ENCODE measurements at places on chromosomes 11 and 22.
A peak's percentile ranks its signal among the peaks of the same experiment; 100 is the strongest.

- no peak for DNase-seq
Observed at GRCh38 chr11:35237351-35237750, 98.4 kb downstream of the CD44 start.

DNA sequence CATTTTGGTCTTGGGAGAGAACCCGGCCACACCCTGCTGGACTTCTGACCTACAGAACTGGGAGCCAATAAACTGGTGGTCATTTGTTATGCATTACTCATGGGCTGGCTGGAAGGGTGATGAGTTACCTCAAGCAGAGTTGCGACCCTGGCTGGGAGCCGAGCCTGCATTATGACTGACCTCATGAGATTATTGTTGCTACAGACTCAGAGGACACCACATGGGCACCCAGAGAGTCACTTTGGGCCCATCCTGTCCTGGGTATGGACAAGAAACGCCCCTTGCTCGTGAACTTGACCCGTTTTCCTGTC lies 531.7 kb downstream of the TBC1D22A start:
- DNase-seq = no peak

DNA sequence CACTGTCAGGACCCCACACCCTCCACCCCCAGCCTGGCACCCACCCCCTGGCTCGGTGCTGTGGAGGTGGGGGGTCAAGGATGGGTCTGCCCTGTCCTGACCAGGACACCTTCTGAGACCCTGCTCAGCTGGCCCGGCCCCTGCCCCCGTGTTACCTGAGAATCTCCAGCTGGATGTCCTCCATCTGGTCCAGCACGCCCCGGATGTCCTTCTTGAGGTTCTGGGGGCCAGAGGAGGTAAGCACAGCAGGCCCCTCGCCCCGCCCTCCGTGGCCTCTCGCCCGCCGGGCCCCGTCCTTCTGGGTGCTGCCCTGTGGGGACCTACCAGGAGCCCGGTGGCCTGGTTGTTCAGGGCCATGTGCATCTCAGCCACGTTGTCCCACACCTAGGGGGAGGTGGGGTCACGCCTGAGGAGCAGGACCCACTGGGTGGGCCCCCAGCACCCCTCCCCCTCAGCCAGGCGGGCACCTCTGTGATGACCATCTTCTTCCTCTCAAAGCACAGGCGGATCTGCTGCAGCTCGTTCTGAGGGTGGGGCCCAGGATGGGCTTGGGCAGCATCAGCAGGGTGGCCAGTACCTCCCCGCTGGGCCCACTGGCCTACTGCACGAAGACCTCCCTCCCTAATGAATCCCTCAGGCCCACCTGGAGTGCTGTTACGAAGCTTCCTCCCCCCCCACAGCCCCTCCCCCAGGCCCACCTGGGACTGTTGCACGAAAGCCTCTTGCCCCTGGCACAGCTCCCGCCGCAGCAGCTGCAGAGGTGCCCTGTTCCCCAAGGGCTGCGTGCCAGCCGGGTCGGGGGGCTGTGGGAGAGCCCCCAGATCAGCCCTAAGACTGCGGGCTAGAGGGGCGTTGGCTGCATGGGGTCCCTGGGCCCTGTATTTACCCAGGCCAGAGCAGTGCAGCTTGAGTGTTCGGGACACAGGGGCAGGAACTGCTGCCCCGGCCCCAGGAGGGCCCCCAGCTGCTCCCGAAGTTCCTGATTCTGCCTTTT lies 1.3 kb downstream of the CCDC188 start:
- no peak for DNase-seq

DNA sequence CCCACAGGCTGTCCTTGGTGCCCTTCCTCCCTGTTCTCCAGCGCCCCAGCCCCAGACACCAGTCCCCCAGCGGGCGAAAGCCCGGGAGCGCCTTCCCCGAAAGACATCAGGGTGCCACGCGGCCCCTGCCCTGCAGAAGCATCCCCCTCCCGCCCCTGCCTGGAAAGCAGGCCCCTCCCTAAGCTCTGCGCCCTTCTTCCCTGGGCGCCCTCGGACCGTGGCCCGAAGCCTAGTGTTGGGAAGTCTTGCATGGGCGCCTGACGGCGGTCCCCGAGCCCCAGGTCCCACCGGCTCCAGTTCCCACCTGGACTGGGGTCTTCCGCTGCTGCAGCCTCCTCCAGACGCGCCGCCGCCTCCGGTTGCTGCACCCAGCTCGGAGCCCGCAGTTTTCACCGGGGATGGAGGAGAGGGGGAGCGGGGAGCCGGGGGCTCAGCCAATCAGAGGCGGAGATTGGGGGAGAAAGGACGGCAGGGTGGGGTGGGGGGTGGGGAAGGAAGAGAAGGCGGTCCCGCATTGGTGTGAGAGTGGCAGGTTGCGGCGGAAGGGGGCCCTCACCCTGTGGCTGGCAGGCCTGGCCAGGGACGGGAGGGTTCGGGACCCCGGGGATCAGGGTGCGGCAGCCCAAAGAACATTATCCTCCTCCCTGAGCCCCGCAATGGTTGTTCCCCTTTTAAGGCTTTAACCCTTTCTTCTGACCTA lies at the start of gene THY1:
Gene THY1 (minus strand): TSS at position 364 of the 700 bp plus-strand sequence. CDS start 2,267 bp downstream, outside the sequence.
- no peak for DNase-seq

GRCh38 chr22:32244547-32244946 lies 10.6 kb downstream of the SLC5A4 start:
- no peak for DNase-seq

DNA sequence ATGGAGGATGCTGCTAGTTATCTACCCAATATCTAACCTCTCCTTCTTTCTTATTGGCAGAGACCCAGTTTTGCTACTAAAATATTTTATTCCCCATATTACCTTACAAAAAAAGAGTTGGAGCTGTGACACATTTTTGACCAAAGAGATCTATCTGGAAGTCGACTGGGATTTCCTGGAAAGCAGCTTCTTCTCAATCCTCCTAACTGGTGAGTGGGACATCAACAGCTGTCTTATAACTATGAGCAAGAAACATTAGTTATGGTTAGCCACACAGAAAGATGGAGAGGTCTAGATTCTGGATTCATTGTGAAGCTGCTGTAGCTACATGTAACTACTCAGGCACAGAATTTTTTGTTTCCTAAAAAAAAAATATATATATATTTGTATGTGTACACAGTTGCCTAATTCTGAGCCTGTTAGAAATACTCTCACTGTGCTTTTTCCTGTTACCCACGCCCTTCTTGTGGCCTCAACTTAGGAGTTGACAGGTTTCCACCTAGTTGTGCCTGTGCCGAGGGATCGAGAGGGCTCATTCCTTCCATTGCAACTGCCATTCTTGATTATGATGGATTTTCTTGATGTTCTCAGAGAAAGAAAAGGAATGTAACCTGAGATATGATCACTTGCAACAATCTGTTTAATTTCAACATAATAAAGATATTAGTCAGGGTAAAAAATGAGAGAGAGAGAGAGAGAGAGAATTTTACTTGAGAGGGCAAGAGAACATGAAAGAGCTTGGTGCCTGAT lies 142.0 kb downstream of the SLC17A6 start:
- no peak for DNase-seq

GRCh38 chr11:44017443-44018126 lies 30.2 kb upstream of the ACCSL start:
- DNase-seq = no peak

DNA sequence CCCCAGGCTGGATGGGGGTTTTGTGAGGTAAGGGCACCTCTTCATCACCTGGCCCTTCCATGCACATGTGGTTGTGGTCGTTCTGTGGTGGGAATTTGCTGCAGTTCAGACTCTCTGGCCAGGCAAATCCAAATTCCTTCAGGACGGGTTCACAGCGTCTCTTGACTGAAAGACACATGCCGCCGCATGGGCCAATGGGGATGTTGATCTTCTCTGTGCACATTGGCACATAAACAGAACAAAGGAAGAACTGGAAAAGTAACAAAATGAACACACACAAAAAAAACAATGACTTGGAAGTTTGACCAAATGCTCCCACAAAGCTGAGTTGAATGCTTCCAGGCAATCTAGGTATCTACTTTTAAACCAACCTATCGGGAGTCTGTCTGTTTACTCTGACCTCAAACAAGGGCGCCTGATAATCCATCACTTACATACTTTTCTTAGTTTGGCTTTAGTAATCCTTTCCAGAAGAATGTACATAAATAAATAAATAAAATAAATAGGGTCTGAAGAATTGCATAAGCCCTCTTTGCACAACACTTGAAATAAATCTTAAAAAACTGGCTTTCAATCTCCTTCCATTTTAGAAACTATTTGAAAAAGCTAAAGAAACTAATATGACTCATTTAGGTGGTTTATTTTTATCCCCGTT lies 2.8 kb downstream of the FZD4 start:
- DNase-seq = no peak

- DNase-seq = peak; percentile 94
Observed at GRCh38 chr22:30802202-30803166, 107.8 kb downstream of the OSBP2 start.

GRCh38 chr11:17531636-17532113 lies 12.5 kb downstream of the USH1C start:
- DNase-seq = no peak

DNA sequence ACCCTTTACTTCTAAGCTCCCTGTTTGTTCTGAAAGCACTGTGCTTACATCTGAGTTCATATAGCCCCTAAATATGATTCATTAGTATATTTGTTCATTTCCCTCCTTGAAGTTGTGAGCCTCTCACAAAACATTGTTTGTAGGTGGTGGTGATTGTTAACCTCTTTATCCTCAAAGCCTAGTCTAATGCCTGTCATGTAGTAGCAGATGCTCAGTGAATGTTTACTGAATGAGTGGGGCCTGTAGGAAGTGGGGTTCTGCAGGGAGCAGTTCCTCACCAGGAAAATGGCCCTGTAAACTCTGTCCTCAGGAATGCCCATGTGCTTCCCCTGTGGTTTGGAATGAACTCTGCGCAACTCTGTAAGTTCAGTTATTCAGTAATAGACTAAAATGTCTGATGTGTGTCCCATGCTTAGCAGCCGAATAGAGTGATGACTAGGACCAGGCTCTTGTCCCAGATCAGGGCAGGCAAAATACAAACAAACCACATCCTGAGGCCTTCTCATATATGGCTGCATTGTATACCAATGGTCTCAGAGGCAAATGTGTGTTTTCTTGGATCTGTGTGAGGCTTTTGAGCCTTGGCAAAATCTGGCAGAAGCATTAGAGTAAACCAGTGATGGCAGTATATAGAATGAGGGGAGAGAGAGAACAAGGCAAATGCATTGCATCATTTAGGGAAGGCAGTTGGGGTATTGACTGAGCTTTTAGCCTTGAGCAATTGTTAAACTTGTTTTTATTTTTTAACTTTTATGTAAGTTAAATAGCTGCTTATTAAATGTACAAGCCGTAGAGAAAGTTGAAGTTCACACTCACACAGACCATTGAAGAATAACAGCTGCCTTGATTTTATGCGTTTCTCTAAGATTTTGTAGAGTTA lies 91.4 kb upstream of the BIRC3 start:
- no peak for DNase-seq

DNA sequence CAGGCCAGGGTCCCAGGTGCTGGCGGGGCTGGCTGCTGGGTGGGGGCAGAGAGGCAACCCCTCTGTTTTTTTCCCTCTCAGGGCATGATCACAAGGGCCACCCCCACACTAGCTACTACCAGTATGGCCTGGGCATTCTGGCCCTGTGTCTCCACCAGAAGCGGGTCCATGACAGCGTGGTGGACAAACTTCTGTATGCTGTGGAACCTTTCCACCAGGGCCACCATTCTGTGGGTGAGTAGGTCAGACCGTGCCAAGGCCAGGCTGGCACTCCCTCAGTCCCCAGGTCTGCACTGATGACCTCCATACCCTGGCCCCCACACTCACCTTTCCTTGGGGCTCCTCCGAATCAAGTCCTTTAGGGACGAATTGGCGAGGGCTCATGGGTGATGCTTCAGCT lies 7.3 kb downstream of the TCN2 start:
- no peak for DNase-seq

- no peak for DNase-seq
Observed at GRCh38 chr11:59224351-59224928, 11.7 kb upstream of the MPEG1 start.

- DNase-seq = no peak
Observed at GRCh38 chr11:102583141-102583873, 41.8 kb downstream of the MMP20 start.

DNA sequence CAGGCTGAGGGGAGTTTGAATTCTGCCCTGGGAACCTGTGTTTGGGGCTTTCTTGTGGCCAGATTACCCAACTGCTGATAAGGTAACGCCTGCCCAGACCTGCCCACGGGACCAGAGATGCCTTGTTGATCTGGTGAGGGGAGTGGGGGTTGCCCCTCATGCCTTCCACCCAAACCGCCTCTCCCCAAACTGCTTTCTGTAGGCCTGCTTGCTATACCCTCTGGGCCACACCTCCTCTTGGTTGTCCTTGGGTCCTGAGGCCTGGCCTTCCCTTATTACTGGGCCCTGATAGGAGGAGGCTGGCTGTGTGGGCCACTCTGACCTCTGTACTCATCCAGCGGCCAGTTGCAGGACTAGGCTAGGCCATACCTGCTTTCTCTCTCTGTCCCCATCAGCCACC lies 3.4 kb downstream of the P2RY2 start:
- no peak for DNase-seq

DNA sequence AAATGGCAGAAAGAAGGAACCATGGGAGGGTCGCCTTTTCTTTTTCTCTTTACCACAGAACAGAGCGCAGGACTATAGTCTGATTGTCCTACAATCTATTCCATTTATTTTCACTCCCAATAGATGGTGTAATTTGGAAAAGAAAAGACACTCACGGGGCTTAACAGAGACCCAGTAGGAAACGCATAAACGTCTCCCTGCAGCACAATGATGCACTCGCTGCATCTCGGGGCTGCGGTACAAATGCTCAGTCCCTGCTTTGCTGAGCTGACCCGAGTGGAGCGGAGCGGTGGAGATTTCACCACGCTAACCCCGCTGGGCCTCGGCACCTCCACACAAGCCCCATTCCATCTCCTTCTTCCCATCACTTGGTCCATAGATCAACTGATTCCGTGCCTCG lies 1.5 kb downstream of the FEZ1 start:
- DNase-seq = no peak

- no peak for DNase-seq
Observed at GRCh38 chr11:45161252-45162063, 15.0 kb downstream of the PRDM11 start.

- DNase-seq = no peak
Observed at GRCh38 chr22:28466399-28466798, 213.2 kb downstream of the TTC28 start.

- no peak for DNase-seq
Observed at GRCh38 chr11:7534042-7534378, 20.2 kb downstream of the PPFIBP2 start.

DNA sequence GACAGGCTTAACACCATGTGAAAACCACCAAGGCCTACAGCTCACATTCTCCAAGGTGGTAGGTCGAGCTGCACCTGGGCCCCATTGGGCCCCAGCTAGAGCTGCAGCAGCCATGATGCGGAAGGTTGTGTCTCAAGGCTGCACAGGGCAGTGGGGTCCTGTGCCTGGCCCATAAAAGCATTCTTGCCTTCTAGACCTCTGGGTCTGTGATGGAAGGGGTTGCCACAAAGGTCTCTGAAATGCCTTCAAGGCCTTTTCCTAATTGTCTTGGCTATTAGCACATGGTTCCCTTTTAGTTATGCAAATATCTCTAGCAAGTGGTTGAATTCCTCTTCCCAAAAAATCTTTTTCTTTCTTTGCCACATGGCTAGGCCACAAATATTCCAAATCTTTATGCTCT lies 52.5 kb upstream of the C11orf58 start:
- no peak for DNase-seq

DNA sequence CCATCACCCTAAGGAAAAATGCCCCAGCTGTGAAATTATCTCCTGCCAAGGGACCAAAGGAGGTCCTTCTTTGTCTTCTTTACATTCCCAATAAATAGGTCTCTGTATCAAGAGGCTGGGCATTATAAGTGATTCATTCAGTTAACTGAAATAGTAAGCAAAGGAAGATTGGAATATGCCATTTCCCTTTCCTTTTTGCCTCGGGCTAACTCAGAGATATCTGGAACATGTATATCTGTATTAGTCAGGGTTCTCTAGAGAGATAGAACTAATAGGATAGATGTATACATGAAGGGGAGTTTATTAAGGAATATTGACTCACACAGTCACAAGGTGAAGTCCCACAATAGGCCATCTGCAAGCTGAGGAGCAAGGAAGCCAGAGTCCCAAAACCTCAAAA lies 15.3 kb upstream of the CWF19L2 start:
- DNase-seq = no peak

Measured in KBM-7 (cell line).